Adrenal gland (tissue), 19 donors: ENCODE measurements at places on chromosomes 5 and 9. TPM values are rescaled to one million over a fixed set of nuclear protein-coding genes. Genes with fewer than 3 reads are reported as not detected.

The POLK gene
- polyA plus RNA-seq, result 40.0 TPM

The LRRC70 gene
- 1.5 TPM for polyA plus RNA-seq

The PPP2R2B gene
- 4.6 TPM for polyA plus RNA-seq

The CTSL gene
- 109 TPM for polyA plus RNA-seq

The PGM5 gene
- polyA plus RNA-seq, result 28.3 TPM

The SMIM33 gene
- polyA plus RNA-seq, result not detected

The RIGI gene
- 10.9 TPM for polyA plus RNA-seq

The ESM1 gene
- 3.3 TPM for polyA plus RNA-seq

The ZNF608 gene
- polyA plus RNA-seq, result 30.3 TPM

The PKD2L2 gene
- not detected for polyA plus RNA-seq

The CCDC192 gene
- polyA plus RNA-seq, result 0.35 TPM

The OTP gene
- not detected for polyA plus RNA-seq

The SMAD5 gene
- polyA plus RNA-seq, result 6.4 TPM

The GDNF gene
- polyA plus RNA-seq, result 0.35 TPM

The TICAM2 gene
- polyA plus RNA-seq, result 2.7 TPM

The CER1 gene
- not detected for polyA plus RNA-seq

The SAXO1 gene
- 0.03 TPM for polyA plus RNA-seq

The TMEFF1 gene
- polyA plus RNA-seq, result not detected

The HTR1A gene
- not detected for polyA plus RNA-seq

The GRAMD2B gene
- polyA plus RNA-seq, result 19.2 TPM

The PCDHAC2 gene
- 0.32 TPM for polyA plus RNA-seq

The POU5F2 gene
- 0.02 TPM for polyA plus RNA-seq

The ADAMTS6 gene
- polyA plus RNA-seq, result 0.24 TPM

The TRIO gene
- 27.3 TPM for polyA plus RNA-seq

The SPATA31E1 gene
- polyA plus RNA-seq, result not detected

The WNK2 gene
- 9.2 TPM for polyA plus RNA-seq

The CDC25C gene
- 0.57 TPM for polyA plus RNA-seq
